AG04449 (cell line): ENCODE measurements at places on chromosomes 13 and 19.

GRCh38 chr13:76745261-76746200 lies 140.7 kb downstream of the KCTD12 start:
- DNase-seq: no peak

GRCh38 chr19:30402436-30403202 lies 30.4 kb downstream of the ZNF536 start:
- no peak for DNase-seq

GRCh38 chr19:5891938-5892771 lies 11.4 kb downstream of the NDUFA11 start:
- no peak for DNase-seq

DNA sequence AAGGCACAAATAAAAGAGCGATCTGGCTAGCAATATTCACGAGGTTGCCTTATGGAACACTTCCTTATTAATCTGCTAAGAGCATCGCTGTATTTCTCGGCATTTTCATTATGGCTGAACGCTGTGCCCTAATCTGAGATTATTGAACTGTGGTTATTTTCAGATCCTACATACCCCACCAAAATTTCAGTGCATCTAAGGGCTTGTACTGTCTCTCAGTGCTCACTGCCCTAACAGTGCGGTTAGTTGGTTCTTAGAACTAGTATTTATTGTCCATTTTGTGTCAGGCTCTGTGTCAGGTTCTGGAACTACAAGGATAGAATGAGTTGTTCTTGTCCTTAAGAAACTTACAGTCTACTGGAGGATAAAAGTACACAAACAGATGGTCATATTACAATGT lies 51.6 kb downstream of the FLT3 start:
- no peak for DNase-seq

DNA sequence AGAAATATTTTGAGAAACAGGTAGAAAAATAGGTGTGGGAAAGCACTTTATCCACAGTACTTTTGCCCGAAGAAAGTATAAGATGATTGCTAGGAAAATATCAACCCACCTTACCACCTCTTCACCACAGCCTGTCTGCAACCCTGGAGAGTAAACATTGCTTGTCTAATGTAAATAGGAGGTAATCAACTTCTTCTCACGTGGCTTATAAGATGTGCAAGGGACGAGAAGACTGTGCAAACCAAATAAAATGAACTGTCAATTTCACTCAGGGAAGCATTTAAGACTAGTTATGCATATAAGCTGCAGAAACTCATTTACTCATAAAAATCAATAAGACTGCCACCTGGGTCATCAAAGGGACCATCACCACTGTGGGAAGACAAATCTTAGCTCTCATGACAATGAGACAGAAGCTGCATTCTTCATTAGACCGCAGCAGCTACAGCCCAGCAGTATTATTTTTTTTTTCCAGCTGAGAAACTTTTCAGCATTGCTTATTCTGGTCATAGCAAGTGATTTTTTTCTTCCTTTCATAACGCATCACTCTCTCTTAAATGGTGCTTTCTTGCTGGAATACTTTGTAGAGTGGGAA lies 807.7 kb upstream of the GPC6 start:
- DNase-seq: no peak

DNA sequence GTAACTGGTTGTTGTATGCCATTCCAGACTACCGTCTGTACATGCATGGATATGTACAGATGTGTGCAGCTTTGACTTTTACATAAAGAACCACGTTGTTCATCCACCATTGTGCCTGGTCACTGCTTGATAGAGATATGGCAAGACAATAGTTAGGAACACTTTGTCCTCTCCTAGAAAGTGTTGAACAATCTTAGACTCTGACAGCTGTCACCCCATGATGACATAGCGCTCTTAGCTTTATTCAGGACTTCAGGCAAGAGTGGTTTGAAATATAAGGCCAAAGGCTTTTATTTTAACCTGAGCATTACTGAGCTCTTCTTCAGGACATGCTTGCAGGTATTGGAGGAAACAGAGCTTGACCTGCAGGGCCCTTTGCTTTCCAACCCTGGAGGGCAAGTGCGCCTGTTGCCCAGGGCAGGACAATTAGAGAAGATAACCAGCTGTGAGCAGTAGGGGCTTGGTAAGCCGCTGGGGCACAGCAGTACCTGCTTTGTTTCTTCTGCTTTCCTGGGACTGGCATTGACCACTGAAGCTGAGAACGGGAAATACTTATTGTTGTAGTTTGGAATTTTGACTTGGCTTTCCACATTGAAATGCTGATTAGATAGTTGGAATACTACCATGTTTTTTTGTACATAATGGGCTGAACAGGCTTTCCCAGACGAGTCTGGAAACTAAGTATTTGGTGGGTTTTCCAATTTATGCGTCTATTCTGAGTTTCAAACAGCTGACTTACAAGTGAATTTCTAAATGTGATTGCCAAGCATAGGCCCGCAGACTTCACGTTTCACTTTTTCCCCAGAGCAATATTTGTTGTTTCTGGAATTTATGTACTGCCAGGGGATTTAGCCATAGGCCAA lies 51.1 kb downstream of the GARRE1 start:
- no peak for DNase-seq

DNA sequence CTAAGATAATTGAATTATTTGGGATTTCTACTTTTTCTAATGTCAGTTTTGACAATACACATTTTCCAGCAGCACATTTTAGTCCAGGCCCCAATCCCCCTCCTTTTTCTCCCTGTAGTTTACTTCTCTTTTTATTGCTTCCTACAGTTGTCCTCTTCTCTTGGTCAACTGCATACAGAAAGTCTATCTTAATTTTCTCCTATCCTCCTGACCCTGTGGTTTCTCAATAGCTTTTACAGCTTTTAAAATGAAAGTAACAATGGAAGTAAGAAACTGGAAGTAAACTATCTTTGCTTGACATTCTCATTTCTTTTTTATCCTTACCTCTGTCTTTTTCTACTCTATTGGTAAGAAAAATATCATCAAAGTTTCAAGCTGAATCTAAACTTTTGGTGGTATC lies 106.5 kb upstream of the OXGR1 start:
- DNase-seq: no peak

DNA sequence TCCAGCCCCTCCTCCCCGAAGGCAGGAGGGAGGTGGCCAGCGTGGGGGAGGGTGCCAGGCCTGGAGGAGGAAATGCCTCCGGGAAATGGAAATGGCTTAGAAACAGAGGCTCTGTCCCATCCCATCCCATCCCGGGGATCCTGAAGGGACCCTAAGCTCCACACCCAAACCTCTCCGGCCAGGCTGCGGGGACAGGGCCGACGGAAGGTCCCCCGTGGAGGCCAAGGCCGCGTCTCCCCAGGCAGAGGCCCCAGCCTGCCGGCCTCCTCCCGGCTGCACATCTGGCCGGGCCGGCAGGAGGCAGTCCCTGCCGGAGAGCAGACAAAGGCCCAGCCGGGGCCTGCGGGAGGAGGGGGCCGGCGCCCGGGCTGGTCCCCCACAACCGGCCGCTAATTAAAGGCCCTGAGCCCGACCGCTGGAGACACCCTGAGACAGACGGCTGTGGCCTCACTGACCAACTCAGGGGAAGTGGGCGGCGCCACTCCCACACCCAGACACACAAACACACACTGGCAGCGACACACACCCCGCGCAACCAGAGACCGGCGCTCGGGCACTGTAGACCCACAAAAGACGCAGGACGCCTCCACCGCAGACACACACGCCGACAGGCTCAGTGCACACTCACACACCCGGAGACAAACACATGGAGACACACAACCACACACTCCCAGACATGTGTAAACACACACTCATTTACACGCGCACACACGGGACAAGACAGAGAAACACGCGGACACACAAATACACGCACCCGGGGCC lies 1.1 kb downstream of the ADAMTS10 start:
- DNase-seq: no peak

GRCh38 chr19:33388231-33388724 lies 14.8 kb downstream of the CEBPG start:
- no peak for DNase-seq

DNA sequence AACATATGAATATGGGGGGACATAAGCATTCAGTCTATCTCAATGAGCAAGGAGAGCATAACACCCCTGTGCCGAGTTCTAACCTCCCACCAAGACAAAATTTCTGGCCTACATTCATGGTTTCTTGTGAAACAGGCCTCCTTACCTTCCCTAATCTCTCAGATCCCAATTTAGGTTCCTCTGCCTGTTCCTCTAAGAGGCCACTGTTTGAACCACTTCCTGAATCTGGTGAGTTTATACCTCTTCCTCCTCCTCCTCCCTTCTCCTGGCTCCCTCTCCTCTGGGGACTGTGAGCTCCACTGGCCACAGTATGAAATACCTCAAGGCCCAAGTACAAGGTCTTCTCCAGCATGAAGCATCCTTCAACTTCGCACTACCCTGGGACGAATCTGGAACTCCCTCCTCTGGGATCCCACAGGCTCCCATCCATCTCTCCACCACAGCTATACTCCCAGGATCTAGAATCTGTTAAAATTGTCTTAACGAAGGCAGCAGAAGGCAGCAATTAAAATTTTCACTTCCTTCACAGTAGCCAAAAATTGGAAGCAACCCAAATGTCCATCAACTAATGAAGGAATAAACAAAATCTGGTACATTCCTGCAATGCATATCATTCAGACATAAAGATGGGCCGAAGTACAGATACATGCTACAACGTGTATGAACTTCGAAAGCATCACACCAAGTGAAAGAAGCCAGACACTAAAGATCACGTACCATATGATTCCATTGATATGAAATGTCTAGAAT lies 7.8 kb upstream of the SIGLECL1 start:
- DNase-seq: no peak

GRCh38 chr13:33917190-33917589 lies 99.2 kb downstream of the RFC3 start:
- DNase-seq: no peak

GRCh38 chr19:1229924-1230782 lies 7.7 kb downstream of the CBARP start:
- no peak for DNase-seq

- DNase-seq: no peak
These were observed 16.0 kb upstream of the MRI1 start for GRCh38 chr19:13748169-13748828.

DNA sequence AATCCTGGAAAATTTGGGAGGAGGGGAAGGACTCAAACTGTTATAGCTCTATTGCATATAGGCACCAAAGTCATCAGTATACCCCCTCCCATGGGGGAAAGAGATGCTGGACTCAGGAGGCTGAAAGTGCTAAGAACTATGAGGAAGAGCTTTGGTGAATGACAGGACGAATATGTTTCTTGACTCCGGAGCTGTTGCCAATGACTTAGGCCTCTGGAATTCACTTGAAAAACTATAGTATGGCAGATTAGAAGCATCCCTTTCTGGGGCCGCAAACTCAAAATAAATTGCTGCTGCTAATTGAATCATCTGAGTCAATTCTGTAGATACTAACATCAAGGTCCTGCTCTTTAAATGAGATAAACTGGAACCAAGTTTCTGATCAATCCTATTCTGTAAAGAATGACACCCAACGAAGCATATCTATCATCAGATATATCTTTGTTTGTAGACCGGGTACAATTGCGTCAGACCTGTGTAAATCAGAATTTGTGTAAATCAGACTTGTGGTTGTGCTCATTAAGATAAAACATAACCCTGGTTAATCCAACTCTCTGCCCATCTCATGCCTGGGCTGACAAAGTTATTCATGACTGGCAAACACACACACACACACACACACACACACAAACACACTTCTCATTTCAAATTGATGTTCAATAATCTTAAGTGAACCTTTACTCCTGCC lies 1793.8 kb upstream of the PCDH20 start:
- DNase-seq: no peak

- DNase-seq: no peak
These were observed 2.5 kb downstream of the NFIC start for GRCh38 chr19:3368848-3369336.
